ENCODE measurements at places on chromosomes 6 and 20. TPM values are rescaled to one million over a fixed set of nuclear protein-coding genes. Genes with fewer than 3 reads are reported as not detected.

DNA sequence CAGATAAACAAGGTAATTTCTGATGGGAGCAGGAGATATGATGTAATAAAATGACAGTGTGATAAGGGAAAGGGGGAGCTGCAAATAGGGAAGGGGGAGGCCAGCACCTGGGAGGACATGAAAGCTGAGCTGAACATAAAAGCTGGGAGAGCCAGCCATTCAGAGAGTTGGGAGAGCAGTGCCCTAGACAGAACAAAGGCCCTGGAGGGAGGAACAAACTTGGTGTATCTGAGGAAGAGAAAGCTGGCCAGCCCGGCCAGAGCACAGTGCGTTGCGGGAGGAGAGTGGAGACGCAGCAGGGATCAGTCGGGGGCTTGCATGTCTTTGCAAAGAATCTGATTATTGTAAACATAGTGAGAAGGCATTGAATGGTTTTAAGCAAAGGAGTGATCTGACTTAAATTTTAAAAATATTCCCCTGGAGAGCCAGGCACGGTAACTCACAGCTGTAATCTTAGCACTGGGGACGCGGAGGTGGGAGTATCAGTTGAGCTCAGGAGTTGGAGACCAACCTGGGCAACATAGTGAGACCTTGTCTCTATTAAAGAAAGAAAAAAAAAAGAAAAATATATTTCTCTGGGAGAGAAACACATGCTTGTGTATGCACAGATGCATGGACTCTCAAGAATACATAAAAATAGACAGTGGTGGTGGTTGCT is 318.2 kb downstream of the ZFAND3 start:
- DNase-seq: no peak

DNA sequence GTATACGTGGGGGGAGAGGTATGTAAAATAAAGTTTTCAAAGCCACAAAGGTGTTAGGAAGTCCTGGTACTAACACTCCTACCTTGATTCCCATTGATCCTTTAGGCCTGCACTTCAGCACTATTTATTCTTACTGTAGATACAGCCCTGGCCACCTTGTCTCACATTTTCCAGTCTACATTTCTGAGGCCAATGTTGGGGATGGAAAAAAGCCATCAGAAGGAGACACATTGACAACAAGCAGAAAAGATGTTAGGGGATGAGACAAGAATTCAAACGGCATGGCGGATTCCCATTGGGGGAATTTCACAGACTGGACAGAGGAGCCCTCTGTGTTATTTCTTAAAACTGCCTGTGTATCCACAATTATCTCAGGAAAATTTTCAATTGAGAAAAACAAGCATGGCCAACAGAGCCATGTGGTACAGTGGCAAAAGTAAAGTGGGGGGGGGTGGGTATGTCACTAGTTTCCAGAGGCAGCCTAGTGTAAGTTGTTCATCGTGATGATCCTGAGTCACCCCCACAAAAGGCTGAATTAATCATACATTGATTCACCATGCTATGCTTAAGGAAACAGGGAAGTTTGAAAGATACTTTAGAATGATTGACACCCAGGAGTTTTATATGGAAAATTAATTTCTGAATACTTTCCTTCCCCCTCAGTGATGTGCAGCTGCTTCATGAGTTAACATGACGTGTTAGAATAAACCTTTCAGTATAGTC is 40.5 kb downstream of the RREB1 start:
- no peak for DNase-seq

DNA sequence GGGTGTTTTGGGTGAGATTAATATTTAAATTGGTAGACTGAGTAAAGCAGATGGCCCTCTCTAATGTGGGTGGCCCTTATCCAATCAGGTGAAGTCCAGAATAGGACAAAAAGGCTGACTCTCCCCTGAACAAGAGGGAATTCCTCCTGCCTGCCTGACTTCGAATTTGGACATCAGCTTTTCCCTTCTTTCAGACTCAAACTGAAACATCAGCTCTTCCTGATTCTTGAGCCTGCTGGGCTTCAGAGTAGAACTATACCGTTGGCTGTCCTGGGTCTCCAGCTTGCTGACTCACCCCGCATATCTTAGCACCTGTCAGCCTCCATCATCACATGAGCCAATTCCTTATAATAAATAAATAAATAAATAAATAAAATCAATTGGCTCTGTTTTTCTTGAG is 15.0 kb upstream of the TGM6 start:
- DNase-seq: no peak

- DNase-seq: no peak
These were observed 4.9 kb downstream of the REV3L start for GRCh38 chr6:111478064-111478476.

Gene C4B
- 4.1 TPM for total RNA-seq

Gene FAM50B
- total RNA-seq: 11.2 TPM

Gene MARCKS
- total RNA-seq: 2.2 TPM
